Left renal pelvis (tissue), 4 donors: ENCODE measurements at places on chromosomes 11 and 22.

- no peak for DNase-seq
Observed at GRCh38 chr11:86904001-86904400, 51.2 kb downstream of the FZD4 start.

DNA sequence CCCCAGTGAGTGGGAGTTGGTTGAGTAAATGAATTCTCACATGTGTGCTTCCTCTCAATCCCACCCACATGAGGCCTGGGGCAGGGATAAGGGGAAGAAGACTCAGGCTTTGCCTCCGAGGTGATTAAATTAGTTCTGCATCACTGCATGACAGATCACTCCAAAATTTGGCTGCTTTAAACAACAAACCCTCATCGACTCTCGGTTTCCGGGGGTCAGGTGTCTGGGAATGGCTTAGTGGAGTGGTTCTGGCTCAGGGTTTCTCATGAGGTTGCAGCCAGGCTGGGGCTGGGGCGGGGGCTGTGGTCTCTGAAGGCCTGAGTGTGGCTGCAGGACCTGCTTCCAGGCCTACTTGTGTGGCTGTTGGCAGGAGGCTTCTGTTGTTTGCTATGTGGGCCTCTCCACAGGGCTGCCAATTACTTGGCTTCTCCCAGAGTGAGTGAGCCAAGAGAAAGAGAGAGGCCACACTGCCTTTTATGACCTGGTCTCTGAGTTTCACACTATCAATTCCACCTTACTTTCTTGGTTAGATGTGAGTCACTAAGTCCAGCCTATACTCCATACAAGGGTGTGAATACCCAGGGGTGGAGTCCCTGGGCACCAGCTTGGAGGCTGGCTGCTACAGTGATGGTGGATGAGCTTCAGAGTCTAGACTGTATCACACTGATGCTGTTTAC is 15.9 kb downstream of the MOGAT2 start:
- DNase-seq = peak; percentile 19

DNA sequence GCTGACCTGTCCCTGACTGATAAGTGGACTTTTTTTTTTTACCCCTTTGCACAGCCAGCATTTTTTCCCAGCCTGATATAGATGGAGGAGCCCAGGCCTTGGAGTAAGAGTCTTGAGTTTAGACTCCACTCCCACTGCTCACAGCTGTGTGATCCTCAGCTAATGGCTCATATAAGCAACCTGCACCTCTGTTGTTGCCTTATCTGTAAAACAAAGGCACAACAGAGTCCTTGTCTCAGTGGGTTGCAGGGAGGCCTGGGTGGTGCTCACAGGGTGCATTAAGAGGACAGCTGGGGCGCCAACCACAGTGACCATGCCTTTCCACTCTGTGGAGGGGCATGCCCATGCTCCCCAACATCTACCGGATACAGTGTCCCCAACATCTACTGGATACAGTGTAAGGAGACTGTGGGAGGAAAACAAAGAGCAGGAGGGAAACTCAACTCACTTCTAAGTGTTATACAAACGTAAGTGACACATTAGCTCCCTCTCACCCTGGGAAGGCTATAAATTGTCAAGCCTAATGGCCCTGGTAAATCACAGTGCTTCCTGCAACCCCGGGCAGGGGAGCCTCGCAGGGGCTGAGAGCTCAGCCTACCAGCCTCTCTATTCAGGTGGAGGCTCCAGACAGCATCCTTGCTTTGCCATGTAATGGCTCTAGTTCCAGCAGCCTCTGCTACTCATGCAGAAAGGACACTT is 109.5 kb downstream of the TENM4 start:
- DNase-seq = no peak

- no peak for DNase-seq
Observed at GRCh38 chr11:57742087-57742452, 779 bp downstream of the SELENOH start.

DNA sequence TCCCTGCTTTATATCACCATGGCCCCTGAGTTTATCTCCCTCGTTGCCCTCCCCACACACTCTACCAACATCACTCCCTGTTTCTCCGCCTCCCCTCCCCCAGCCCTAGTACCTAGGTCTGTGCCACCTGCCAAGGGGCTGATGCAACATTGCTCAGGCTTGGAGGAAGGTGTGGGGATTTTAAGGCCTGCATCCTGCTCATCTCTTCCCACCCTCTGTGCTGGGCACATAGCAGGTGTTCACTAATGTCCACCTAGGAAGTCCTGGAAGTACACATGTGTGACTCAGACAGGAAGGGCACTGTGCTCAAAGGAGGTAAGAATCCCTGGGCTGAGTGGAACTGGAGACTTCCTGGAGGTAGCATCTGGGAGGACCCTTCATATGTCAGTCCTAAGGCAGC is 37.0 kb downstream of the PDE2A start:
- DNase-seq = no peak

DNA sequence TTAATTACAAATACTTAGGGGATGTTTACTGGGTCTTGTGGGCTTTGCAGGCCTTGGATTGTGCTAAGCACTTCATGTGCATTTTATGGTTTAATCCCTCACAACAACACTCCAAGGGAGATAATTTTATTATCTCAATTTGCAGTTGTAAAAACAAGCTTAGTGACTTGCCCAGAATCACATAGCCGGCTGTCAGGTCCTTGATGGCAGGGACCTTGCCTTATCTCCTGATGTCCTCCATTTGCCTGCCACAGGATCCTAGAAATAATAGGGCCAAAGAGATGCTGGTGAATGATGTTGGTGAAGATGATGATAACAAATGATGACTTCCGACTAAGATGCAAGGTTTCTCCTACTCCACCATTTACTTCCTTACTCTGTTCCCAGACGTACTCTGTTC is 385.4 kb downstream of the TMEM135 start:
- DNase-seq = no peak

DNA sequence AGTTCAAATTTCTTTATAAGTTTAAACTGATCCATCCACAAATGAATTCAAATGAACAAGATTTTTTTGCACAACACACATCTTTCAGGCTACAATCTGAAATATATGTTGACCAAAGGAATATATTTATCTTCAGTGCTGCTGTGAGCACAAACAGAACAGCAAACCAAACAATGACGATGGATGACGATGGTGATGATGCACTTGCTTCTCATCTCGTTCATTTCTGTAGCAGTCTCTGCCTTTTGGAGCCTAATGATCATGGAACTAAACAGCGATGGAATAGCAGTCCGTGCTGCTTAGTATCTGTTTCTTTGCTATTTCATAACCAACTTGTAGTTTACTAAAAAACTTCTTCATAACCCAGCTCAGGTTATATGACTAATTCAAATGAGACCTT is 220.7 kb upstream of the BLID start:
- DNase-seq = no peak

- no peak for DNase-seq
Observed at GRCh38 chr11:12005476-12005875, 3.0 kb downstream of the DKK3 start.

DNA sequence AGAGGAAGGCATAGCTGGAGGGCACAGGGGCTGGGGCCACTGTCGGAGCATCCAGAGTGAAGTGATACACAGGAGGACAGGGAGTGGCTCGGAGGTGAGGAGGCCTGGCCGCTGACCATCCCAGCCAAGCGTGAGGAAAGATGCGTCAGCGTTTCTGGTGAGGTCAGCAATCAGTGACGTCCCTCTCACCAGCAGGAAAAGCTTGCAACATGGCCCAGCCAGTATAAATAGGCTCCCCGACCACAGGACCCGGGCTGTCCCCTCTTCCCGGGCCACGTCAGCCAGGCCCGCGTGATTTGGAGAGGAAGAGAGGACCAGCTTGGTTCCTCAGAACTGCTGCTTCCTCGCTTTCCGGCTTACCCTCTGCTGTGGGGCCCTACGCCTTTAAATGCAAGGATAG is 4.2 kb upstream of the OSM start:
- DNase-seq = no peak

DNA sequence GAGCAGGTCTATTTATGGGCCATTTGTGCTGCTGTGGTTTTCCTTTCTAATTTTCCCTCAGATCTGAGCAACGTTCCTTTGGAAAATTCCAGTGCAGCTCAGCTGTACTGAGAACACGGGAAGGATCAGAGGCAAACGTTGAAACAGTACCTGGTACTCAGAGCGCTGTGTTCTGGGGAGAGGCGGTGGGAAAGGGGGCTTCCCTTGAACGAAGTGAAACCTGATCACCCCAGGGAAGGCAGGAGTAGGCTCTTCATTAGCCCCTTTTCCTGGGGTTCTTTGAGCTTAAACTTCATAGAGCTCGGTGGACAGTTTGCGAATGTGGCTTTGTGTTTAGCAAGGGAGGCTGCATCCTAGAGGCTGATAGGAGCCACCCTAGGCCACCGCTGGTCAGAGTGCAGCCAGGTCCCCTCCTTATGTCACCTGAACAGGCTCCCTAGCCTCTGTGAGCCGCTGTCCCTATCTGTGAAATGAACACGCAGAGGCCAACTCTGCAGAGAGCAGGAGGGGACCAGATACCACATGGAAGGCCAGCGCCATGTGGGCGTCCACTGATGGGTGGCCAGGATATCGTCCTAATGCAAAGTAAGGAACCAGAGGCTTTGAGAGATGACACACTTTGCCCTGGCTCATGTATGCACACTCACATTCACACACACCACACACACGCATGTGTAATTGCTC is 1464.8 kb downstream of the BRD1 start:
- DNase-seq = no peak

DNA sequence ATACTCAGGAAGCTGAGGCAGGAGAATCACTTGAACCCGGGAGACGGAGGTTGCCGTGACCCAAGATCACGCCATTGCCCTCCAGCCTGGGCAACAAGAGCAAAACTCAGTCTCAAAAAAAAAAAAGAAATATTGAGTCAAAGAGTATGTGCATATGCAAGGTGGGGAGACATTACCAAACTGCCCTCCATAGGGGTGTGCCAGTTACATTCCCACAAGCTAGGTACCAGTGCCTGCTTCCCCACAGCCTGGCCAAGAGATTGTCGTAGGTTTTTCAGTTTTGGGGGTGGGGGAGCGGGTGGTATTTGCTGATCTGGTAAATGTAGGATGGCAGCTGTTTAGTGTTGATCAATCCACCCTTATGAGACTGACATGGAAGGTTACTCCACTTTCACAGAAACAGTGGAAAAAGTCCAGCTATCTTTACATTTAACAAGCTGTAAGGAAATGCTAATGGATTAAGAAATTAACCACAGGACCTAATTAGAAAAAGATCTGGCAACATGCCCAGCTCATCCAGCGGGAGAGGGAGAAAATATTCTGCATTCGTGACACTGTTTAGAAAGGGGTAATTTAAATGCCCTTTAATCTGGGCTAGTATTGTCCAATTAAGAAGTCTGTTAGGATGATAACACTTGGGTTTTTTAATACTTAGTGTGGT is 89.4 kb downstream of the PACS1 start:
- no peak for DNase-seq

GRCh38 chr11:34053161-34053686 is 1.7 kb downstream of the CAPRIN1 start:
- peak; percentile 46 for DNase-seq

DNA sequence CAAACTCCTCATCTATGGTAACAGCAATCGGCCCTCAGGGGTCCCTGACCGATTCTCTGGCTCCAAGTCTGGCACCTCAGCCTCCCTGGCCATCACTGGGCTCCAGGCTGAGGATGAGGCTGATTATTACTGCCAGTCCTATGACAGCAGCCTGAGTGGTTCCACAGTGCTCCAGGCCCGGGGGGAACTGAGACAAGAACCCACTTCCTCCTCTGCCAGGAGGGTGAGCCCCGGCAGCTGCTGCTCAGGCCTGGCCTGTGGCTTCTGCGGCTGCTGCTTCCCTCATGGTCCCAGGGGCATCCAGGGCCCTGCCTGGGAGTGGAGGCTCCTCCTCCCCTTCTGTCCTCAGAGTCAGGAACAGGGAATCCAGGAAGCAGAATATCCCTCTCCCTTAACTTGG is 98.4 kb downstream of the ZNF280B start:
- no peak for DNase-seq

DNA sequence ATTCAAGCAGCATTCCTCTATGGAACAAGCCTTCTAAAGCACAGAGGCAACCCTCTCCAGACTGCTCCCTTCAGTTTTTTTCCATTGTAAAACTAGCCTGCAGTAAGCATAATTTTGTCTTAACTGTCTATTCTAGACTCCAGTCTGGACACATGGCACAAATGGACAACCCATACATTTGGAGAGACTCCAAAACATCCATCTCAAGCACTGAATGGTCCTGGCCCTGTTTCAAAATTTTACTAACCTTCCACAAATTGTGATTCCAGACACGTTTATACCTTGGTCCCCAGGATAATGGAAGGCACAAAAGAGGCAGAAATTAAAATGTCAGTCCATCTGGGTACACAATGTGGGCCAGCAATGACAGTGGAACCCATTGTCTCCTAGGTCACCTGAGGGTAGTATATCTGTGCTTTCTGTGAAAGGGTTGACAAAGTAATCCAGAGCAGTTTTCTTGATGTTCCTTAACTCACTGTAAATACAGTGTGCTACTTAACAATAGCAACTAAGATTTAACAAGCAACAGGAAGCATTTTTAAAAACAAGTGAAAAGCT is 16.2 kb upstream of the SESN3 start:
- no peak for DNase-seq

GRCh38 chr22:20531404-20532201 is 24.2 kb downstream of the MED15 start:
- DNase-seq = no peak

GRCh38 chr11:128896356-128896755 is 5.2 kb downstream of the KCNJ5 start:
- no peak for DNase-seq

- DNase-seq = no peak
Observed at GRCh38 chr11:64876835-64877341, 1.5 kb downstream of the EHD1 start.

DNA sequence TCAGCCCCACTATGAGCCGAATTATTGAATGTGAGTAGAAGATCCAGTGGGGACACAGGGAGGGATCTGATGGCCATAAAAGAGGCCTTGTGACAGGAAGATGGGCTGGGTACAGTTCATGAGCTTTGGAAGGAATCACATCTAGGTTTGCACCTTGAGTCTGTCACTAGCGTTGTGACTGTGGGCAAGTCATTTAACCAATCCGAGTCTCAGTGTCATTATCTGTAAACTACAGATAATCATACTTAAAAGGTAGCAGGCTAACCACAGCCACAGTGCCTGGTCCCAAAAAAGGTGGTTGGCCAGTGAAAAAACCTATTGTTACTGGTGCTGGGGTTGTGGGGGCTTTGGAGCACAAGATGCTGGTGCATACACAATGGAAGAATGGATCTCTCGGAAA is 3.8 kb downstream of the HEPN1 start:
- no peak for DNase-seq

GRCh38 chr11:1205121-1205986 is 17.5 kb upstream of the MUC5B start:
- no peak for DNase-seq

- DNase-seq = no peak
Observed at GRCh38 chr11:6152126-6152525, 18.0 kb downstream of the OR52B2 start.

- DNase-seq = no peak
Observed at GRCh38 chr22:27786291-27786932, 15.1 kb downstream of the MN1 start.

GRCh38 chr11:477052-477715 is 27.1 kb downstream of the PTDSS2 start:
- no peak for DNase-seq

GRCh38 chr11:108122166-108122628 is 830 bp downstream of the ACAT1 start:
- DNase-seq = peak; percentile 7
